ENCODE measurements at places on chromosomes 12 and 14.

- no peak for DNase-seq
Measured at GRCh38 chr14:64549791-64550620, at the start of gene PPP1R36. Gene PPP1R36 (plus strand): TSS chr14:64549961. CDS start chr14:64549998, 37 bp downstream.

DNA sequence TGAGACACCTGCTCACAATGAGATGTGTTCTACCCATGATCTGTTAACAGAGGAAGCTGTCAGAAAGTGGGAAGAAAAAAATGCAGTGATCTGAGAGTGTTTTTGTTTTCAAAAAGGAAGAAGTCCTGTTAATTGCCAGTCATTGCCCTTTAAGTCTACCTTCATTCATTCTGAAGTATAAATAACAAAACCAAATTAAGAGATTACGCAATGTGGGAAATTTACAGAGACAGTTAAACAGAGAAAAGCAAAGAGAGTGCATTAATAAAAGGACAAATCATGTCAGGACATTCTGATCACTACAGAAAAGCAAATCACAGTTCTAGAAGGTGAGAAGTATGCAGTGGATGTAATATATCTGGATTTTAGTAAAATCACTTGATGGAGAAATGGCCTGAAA lies 154.2 kb downstream of the NRXN3 start:
- no peak for DNase-seq

DNA sequence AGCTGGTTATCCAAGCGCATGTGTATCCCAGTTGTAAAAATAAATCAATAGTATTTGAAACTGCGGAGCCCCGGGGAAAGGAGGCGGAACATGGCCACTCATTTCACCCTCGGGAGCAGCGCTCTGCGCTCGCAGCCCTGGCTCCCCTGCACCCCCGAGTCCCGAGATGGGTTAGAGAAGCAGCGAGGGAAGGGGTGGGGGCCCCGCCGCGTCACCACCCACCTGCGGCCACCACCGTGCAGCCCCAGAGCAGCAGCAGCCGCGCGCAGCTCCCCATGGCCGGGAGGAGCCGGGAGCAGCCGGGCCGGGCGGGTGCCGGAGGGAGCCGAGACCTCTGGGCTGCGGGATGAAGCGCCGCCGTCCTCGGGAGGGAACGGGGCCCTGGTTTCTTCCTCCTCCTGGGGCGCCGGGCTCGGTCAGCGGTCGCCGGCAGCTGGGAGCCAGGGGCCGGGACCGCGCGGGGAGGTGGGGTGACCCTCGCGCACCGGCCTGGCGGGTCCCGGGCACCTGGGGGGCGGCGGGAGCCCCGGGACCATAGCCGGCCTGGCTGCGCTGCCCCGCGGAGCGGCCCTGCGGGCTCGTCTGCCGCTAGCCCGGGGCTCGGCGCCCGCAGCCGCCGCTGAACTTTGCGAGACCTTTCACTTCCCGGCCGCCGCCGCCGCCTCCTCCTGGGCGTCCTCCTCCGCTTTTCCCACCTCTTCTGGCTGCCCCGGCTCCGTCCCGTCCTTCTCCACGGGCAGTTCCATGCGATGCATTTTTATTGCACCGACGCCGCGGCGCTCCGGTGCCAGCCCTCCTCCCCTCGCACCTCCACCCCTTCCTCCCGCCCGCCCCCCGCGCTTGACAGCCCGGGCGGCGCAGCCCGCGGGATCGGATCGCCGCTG lies at the start of gene NTN4:
Gene NTN4, minus strand, starts transcription at position 732 of the 884 bp plus-strand sequence. Its CDS starts 455 bp downstream, at position 277.
- DNase-seq = peak; percentile 76

- no peak for DNase-seq
Measured at GRCh38 chr12:106974511-106974910, 12.4 kb downstream of the MTERF2 start.

- no peak for DNase-seq
Measured at GRCh38 chr14:74219277-74220205, 19.7 kb upstream of the VSX2 start.

DNA sequence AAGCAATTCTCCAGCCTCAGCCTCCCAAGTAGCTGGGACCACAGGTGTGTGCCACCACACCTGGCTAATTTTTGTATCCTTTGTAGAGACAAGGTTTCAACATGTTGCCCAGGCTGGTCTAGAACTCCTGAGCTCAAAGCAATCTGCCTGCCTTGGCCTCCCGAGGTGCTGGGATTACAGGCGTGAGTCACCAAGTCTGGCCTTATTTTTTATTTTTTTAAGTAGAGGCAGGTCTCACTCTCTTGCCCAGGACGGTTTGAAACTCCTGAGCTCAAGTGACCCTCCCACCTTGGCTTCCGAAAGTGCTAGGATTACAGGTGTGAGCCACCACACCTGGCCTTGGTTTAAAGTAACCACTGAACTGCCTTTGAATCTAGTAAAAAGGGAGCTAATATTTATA lies 56.8 kb downstream of the SPPL3 start:
- no peak for DNase-seq

- DNase-seq = no peak
Measured at GRCh38 chr14:26191671-26192070, 406.2 kb downstream of the NOVA1 start.

GRCh38 chr12:131829791-131830334 lies 1.7 kb downstream of the MMP17 start:
- no peak for DNase-seq

DNA sequence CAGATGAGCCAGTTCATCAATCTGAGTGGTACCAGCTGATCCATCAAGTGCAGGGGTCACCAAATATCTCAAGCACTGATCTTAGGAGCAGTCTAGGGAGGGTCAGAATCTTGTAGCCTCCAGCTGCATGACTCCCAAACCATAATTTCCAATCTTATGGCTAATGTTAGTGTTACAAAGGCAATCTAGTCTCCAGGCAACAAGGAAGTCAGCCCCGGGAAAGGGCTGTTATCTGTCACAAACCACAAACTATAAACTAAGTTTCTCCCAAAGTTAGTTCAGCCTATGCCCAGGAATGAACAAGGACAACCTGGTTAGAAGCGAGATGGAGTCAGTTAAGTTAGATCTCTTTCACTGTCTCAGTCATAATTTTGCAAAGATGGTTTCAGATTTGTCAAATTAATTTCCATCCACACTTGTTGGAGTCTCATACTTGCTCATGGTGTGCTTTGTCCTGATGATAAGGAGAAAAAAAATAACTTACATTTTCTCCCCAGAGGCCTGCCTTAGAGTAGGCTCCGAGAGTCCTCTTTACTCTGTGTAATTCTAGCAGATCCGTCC lies 3.9 kb upstream of the ABHD4 start:
- no peak for DNase-seq

DNA sequence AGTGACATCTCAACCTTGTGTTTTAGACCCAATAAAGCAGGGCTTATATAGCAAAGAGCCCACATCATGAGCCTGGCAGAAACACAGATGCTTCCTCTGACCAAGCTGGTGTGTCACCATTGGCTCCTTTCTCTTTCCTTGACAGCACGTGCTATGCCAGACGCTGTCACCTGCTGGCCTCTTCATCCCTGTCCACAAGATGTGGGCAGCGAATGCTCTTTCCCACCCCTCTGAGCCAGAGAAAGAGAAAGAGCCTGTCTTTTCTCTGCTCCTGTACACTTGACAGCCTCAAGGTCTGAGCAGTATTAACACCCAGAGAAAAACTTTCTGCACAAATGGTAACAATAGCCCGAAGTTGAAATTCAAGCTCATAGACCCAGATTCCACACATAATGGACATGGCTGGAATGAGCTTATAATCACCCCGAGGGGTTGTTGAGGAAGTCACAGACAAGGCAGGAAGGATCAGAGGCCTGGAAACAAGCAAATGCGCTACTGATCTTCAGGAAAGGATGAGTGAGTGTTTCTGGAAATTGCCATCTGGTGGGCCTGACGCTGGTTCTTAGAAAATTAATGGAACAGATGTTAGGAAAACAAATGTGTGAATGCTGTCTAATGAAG lies 8.9 kb downstream of the TGFB3 start:
- no peak for DNase-seq

GRCh38 chr12:389142-390096 lies at the start of gene KDM5A:
Gene KDM5A (minus strand): TSS chr12:389320. CDS start chr12:389091, 229 bp downstream.
- peak; percentile 29 for DNase-seq

GRCh38 chr12:9383585-9383984 lies 175.4 kb upstream of the PZP start:
- DNase-seq = no peak

GRCh38 chr12:126784328-126784921 lies 1482.5 kb upstream of the TMEM132C start:
- peak; percentile 58 for DNase-seq

DNA sequence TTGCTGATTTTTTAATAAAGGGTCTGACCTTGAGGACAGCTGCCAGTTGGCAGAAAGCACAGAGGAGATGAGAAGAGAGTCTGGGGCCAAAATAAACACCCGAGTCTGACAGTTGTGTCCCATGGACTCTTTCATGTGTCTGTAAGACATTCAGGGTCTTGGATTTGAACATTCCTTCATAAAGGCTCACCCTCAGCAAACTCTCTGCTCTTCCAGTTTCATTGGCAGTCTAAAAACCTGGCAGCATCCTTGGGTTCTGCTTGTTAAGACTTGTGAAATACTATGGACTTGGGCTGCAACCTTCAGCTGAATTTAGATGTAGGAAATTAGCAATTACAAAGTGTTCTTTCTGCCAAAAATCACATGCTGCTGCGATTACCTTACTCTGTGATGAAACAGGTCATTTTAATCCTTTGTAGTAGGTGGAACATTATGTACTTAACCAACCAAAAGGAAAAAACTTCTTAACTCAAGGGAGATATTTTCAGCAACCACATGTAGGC lies 32.0 kb upstream of the LMNTD1 start:
- no peak for DNase-seq

- DNase-seq = no peak
Measured at GRCh38 chr12:95834572-95834971, 24.2 kb upstream of the SNRPF start.

DNA sequence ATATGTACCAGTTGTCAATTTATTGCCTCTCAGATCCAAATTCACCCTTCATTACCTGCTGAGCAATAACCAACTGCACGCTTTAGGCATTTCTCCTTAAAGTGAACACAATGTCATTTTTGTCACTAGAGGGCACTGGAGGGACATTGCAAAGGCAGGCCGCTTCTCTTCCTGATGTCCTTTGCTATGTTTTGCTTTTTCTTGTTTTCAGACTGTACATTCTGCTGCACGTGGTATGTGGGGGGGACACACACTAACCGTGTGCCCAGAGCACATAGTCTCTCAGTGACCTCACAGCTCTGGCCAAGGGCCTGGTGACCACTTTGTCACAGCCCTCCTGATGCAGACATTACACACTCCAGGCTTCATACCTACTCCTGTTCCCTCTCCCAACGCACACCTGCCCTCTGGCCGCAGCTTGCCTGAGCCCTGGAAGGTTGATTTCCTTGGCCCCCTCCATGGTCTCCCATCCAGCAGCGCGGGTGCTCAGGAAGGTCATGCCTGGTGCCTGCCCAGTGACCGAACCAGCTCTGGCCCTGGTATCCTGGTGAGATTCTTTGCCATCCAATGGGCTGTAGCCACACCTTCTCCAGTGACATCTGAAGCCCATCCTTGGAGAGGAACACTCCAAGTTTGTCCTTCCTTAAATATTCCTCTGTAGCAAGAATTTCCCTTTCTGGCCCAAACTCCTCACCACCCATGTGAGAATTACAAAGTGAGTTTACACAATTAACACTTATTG lies 39.9 kb downstream of the MYO1H start:
- peak; percentile 50 for DNase-seq

- DNase-seq = no peak
Measured at GRCh38 chr14:92615451-92615850, 101.9 kb downstream of the RIN3 start.

GRCh38 chr14:89519040-89519439 lies 102.0 kb upstream of the FOXN3 start:
- DNase-seq = peak; percentile 38

- no peak for DNase-seq
Measured at GRCh38 chr12:85781766-85782165, 54.4 kb downstream of the RASSF9 start.

- peak; percentile 38 for DNase-seq
Measured at GRCh38 chr14:104932676-104933631, 8.3 kb downstream of the PLD4 start.

GRCh38 chr12:28993720-28994119 lies 155.4 kb upstream of the FAR2 start:
- DNase-seq = no peak

DNA sequence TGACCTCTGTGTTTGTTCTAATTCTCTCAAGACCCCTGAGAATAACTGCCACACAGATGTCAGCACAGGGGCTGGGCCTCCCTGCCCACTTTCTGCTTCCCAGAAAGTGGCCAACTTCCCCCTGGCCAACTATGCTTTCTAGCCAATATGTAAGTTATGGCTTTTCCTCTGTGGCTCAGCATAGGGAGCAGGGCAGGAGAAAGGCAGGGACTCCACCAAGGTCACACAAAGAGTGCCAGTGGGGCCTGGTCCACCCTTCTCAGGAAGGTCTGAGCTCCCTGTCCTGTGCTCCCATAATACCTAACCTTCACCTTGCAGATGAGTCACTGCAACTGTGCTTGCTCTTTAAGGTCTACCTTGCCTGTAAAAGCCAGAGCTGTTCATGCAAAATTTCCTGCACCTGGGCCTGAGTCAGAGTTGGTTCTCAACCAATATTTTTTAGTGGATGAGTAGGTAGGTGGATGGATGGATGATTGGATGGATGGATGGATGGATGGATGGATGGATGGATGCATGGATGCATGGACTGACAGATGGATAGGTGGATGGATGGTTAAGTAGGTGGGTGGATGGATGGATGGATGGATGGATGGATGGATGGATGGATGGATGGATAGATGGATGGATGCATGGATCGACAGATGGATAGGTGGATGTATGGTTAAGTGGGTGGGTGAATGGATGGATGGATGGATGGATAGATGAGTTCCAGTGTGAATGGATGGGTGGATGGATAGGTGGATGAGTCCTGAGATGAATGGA lies 64.2 kb downstream of the DIO3 start:
- no peak for DNase-seq

DNA sequence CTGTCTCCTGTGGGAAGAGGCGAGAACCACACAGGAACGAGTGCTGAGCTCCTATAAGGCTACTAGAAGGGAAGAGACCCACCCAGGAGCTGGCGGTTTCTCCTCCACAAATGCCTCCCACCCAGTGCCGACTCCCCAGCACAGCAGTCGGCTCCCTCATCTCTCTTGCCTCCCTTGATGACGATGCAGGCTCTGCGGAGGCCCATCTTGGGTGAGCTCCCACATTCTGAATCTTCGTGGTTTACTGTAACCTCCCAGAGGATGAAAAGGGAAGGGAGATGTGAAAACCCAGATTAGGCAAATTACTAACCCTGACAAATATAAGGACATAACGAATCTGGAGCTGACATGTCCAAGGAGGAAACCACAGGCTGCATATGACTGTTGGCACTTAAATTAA lies 23.8 kb downstream of the GRIN2B start:
- DNase-seq = no peak

DNA sequence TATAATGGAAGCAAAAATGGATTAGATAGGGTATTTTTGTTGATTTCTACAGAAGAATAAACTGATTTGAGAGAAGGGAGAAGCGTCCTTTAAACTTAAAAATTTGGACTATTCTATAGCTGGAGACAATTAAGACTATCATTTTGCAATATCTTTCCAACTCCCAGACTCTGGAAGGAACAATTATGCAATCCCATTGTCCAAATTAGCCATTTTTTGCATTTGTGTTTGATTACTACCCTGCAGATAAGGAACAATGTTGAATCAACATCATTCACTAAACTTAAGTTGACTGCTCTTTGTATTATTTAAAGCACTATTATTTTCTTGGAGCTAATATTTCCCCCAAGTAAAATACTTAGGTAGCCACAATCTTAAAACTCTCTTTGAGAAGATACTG lies 34.8 kb upstream of the SELPLG start:
- DNase-seq = no peak
